ENCODE measurements at places on chromosomes 1 and 21.

GRCh38 chr1:74517599-74518051, 5.2 kb upstream of the LRRC53 start:
- no peaks in the 10 kb centered on the region for H3K36me3 ChIP-seq
- H3K27ac ChIP-seq = no peak overlapping the region
- H3K4me1 ChIP-seq = no peaks in the 10 kb centered on the region
- no peak overlapping the region for H3K4me3 ChIP-seq
- no peak for DNase-seq

DNA sequence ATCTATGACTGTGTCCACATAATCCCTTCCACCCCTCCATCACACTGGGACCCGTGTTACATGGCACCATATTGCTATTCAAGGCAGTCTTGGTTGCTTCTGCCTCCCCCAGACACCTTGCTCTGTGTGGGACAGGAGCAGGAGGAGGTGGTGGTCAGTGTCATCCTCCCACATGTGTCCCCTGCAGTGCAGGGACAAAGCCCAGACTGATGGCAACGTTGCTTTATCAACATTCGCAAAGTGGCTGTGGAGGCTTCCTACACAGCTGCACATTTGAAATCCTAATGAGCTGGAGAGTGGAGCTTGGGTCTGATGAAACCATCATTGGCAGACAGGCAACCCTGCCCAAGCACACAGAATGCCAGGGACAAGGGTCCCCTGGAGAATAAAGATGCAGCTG, 26.2 kb downstream of the TRIM67 start:
- H3K4me1 ChIP-seq = no peaks in the 10 kb centered on the region
- no peak overlapping the region for H3K27ac ChIP-seq
- no peaks in the 10 kb centered on the region for H3K36me3 ChIP-seq
- DNase-seq = no peak

GRCh38 chr1:221708987-221709386, 32.9 kb downstream of the DUSP10 start:
- H3K36me3 ChIP-seq = peaks cover 19% of the 10 kb centered on the region
- peaks cover 68% of the 10 kb centered on the region for H3K4me1 ChIP-seq
- no peak for DNase-seq
- no peak overlapping the region for H3K4me3 ChIP-seq

DNA sequence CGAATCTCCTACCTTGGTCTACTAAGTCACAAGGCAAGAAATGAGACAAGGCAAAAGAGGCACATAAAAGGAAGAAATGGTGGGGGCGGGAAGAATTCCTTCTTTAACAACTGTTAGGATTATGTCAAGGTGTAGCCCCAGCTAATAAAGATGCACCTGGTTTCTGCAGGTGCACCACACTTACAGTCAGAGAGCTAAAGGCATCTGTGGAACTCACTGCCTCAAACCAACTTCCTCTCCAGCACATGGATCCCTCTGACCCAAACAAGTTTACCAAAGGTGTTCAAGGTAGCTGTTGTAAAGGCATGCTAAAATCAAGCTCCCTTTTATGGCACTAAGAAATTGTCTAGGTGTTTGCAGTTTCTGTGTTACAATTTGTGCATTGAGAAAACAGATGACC, 38.1 kb downstream of the TGFBR3 start:
- H3K36me3 ChIP-seq = no peaks in the 10 kb centered on the region
- no peak overlapping the region for H3K27ac ChIP-seq
- no peaks in the 10 kb centered on the region for H3K27me3 ChIP-seq
- H3K4me1 ChIP-seq = peaks cover 8% of the 10 kb centered on the region

Measured in K562 (cell line).